ENCODE measurements at places on chromosomes 13 and 19.

DNA sequence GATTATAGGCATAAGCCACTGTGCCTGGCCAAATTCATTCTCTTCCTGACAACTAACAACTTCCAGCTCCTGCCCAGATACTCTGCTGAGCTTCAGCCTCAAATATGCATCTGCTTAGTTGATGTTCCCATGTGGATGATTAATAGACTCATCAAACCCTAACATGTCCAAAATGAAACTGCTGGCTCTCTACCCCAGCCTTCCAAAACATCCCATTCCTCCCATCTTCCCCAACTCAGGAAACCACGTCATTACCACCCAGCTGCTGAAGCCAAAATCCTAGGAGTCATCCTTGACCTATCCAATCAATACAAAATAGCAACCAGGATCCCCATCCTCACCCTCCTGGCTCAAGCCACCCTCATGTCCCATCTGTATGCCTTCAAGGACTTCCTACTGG is 20.9 kb downstream of the POU2F2 start:
- no peak for DNase-seq

DNA sequence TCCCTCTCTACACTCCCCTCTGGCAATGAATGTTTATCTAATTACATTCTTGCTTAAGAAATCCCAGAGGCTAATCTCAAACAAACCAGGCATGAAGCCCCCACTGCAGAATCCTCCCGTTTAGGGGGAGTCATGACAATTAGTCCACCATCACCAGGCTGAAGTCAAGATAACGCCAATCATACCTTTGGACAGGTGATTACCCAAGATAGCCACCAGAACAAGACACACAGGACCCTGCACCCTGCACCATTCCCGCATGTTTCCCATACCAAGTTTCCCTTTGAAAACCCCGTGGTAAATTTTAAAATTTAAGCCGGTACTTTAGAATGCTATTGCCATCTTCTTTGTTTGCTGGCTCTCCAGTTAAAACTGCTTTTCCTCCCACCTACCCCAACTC is 64.8 kb upstream of the XPO4 start:
- DNase-seq: no peak

- no peak for DNase-seq
These were observed 924.2 kb downstream of the UQCRFS1 start for GRCh38 chr19:28288572-28289264.

- no peak for DNase-seq
These were observed 3.5 kb downstream of the FXYD3 start for GRCh38 chr19:35119091-35119490.

- no peak for DNase-seq
These were observed 17.2 kb upstream of the USPL1 start for GRCh38 chr13:30600496-30600895.

DNA sequence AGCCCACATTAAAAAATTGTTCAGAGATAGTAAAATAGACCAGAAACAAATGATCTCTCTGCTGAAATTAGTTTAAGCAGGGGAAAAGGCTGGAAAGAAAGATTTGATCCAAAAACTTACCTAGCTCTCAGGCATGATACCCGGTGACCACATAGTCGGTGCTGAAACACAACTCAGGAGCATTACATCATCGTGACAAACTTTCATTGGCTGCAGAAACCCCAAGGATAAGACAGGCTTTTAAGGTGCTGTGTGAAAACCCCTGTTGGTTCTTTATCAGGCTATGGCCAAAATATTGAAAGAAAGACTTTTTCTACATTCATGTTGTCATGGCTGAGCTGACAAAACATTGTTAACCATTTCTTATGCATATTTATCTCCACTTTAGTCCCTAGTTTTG is 171.7 kb upstream of the KLF12 start:
- no peak for DNase-seq

DNA sequence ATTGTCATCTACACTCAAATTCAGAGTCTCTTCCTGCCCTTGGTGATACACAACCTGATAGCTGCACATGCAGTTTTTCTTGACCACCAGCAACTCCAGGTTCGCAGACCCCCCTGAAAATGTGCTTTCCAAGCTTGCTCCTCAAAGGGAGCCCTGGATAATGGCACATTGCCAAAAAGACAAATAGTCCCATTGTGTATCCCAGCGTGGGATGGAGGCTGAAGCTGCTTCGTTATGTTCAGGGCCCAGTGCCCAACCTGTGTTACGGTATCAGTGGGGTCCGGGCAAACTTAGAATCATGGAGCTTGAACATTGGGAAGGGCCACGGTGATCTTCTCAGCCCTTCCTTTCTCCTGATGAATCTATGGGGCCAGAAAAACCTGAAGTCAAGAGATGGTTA is 173.0 kb downstream of the TEX29 start:
- no peak for DNase-seq

GRCh38 chr19:28403690-28404089 is 809.3 kb downstream of the UQCRFS1 start:
- no peak for DNase-seq

Measured in vagina (tissue), 2 donors.